ENCODE measurements at places on chromosomes 12 and 14. TPM values are rescaled to one million over a fixed set of nuclear protein-coding genes. Genes with fewer than 3 reads are reported as not detected.

Gene TAC3
- not detected for total RNA-seq

Gene ZCCHC8
- total RNA-seq = 14.4 TPM

Gene VDR
- 19.6 TPM for total RNA-seq

Gene NKX2-1
- not detected for total RNA-seq

Gene TEP1
- total RNA-seq = 8.9 TPM

Gene CLEC4D
- total RNA-seq = not detected

Gene GPATCH2L
- 46.0 TPM for total RNA-seq

Gene ERG28
- 12.5 TPM for total RNA-seq

Gene SIX6
- total RNA-seq = not detected

Gene RDH11
- total RNA-seq = 103 TPM

Gene FLVCR2
- 1.8 TPM for total RNA-seq

DNA sequence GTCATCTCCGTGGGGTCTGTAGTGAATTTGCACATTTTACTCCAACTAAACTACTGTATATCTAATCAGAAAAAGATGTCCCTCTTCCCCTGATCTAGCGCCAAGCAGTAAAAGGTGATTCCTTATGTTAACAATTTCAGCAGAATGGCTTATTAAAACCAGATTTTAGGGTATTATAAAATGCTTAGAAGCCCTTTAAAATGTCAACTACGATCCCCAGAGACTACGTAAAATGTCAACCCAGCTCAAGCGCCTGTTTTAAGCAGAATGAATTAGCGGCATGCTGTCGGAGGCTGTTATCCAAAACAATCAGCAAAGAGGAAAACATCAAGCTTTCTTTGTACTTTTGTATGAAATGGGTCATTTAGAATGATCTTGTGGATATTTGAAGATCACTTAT, 408.9 kb downstream of the SOX5 start:
- no peak for DNase-seq

DNA sequence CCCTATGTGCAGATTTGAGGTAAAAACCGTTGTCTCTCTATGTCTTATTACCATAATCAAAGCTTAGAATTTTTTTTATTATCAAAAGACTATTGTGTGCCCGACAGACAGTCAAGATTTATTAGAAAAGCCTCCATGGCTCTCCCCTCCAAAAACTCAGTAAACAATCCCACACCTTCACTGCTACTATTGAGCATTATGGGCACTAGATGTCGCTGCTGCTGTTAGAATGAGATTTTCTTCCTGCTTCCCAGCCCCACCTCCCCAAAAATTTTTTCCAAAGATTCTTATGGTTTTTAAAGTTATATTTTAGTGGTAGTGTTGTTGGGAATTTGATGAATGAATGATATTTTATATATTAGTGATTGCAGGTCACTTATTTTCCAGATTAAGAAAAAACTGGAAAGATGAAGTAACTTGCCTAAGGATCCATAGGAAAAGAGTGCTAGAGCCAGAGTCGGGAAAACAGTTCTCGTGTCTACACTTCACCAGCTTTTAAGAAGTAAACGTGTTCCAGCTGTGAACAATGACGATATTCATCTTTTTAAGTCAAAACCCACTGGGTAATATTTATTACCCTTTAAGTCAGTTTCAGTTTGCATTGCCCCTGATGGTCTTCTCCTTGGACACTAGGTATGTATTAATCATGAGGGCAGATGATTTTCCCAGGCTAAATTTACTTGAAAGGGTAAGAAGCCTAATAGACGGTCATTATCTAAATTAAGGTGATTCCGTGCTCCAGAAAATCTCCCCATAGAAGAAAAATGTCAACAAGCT, 12.2 kb upstream of the FOXG1 start:
- peak; percentile 78 for DNase-seq

DNA sequence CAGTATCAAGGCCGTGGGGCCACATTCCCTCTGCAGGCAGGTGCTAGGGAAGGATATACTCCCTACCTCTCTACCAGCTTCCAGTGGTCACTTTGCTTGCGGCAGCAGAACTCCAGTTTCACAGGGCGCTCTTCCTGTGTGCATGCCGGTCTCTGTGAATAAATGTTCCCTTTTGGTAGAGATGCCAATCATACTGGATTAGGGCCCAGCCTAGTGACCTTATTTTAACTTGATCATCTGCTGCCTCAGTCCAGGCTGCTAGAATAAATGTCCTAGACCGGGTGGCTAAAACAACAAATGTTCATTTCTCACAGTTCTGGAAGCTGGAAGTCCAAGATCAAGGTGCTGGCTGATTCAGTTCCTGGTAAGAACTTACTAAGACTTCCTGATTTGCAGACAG, 198.8 kb upstream of the TMEM132C start:
- DNase-seq = no peak

GRCh38 chr12:53624956-53625355, 1.2 kb downstream of the ATF7 start:
- no peak for DNase-seq

- DNase-seq = peak; percentile 9
These were observed 292.7 kb downstream of the LRFN5 start for GRCh38 chr14:41899416-41899815.

- DNase-seq = no peak
These were observed 12.9 kb upstream of the SLC24A4 start for GRCh38 chr14:92309968-92310530.

- no peak for DNase-seq
These were observed 241.6 kb downstream of the LRIG3 start for GRCh38 chr12:58678753-58679152.

- DNase-seq = peak; percentile 70
These were observed 13.5 kb downstream of the PTGER2 start for GRCh38 chr14:52327374-52328226.

- DNase-seq = no peak
These were observed 397.5 kb upstream of the GARIN6 start for GRCh38 chr12:99250091-99250490.

GRCh38 chr14:74838166-74838565, 37.8 kb downstream of the PROX2 start:
- DNase-seq = no peak

DNA sequence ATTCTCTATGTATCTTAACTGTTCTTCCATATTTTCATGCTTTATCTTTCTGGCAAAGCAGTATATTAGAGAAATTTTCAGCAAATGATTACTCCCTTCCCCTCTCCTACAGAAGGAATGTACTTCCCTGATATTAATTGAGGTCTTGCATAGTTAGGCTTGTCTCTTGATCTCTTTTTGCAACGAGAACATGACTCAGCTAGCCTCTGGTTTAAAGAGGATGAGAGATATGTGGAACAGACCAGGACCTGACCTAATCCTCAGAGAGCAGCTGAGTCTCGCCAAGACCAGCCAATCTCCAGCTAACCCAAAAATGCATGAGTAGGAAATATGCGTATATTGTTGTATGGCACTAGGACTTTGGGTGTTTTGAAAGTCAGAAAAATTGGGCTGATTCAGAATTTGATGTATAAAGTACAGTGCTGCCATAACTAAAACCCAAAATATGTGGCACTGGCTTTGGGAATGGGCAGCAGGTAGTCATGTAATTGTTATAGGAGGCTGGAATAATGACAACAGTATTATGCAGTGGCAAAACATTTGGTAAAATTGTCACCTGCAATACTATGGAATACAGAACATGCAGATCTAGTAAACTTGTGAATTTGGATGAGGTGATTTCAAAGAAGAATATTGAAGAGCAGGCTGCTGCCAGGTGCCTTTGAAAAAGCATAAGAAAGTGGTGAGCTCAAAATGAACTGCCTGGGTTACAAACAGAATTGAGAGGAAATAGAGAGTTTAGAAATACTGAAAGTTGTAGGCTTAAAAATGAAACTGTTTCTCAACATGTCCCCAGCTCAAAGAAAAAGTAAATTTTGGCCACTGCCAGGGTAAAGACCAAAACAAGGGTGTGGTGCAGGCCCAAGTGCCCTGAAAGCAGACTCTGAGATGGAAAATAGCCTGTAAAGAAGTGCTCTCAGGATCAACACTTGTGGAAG, 9.3 kb upstream of the USP15 start:
- no peak for DNase-seq

GRCh38 chr12:66077542-66077941, 53.0 kb downstream of the LLPH start:
- DNase-seq = no peak

- DNase-seq = peak; percentile 99
These were observed at the start of gene PAX9 for GRCh38 chr14:36661506-36662257. Gene PAX9 (plus strand): TSS chr14:36661860. CDS start chr14:36662090, 230 bp downstream.

DNA sequence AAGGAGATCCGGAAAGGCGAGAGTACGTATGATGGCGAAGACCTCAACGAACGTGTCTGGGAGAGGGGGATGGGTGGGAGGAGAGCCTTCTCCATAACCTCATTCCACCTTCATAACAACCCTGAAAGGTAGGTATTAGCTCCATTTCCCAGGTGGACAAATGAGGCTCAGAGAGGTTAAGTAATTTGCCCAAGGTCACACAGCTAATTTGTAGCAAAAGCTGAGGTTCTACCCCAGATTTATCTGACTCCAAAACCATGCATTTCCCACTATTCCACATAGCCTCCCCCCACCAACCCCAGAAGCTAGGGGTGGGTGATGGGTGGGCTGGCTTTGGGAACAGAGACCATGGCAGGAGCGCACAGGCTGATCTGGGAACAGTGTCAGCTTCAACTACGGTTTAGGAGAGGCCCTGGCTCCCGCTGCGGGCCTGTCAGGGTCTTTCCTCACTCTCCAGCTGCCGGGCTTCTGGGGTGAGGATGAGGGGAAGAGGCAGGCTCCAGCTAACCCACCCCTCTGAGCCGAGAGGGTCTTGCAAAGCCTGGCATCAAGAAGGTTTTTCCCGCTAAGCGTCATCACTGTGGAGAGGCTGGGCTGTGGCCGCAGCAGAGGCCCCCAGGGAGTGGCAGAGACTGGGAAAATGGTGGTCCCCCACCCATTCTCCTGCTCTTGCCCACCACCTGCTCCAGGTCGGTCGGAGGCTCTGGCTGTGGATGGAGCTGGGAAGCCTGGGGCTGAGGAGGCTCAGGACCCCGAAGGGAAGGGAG, 8.9 kb downstream of the CHGA start:
- DNase-seq = no peak

- peak; percentile 92 for DNase-seq
These were observed 41.8 kb downstream of the R3HDM2 start for GRCh38 chr12:57389033-57389432.

DNA sequence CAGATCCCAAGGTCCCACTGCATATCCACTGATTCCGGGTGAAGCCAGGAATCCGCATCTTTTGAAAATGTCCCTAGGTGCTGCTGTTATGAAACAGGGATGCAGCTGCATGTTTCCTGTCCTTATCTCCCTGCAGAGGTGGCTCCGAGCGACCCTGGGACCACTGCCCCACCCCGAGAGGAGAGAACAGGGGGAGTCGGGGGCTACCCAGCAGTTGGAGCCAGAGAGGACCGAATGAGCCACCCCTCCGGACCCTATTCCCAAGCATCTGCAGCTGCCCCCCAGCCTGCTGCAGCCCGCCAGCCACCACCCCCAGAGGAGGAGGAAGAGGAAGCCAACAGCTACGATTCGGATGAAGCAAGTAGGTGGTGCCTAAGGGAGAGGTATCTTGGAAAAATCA, 30.3 kb upstream of the OAS1 start:
- no peak for DNase-seq

DNA sequence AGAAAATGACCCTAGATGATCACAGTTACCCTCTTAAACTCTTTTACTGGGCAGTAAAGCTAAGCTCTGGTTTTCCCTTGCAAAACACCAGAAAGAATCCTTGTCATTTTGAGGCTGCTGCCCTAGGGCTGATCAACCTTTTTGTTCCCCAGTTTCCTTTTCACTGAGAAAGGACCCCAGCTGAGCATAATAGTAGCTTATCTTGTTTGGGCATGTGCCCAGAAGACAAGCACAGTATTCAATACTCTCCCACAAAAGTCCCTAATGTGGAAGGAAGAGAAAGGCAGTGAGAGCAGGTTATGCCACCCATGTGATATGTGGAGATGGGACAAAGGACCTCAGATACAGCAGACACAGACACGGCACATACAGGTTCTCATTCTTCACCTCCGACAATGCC, 332.6 kb upstream of the TMPO start:
- no peak for DNase-seq

GRCh38 chr12:121857322-121858246, 1.1 kb downstream of the HPD start:
- DNase-seq = no peak

GRCh38 chr14:50792051-50792477, 38.9 kb downstream of the NIN start:
- no peak for DNase-seq

DNA sequence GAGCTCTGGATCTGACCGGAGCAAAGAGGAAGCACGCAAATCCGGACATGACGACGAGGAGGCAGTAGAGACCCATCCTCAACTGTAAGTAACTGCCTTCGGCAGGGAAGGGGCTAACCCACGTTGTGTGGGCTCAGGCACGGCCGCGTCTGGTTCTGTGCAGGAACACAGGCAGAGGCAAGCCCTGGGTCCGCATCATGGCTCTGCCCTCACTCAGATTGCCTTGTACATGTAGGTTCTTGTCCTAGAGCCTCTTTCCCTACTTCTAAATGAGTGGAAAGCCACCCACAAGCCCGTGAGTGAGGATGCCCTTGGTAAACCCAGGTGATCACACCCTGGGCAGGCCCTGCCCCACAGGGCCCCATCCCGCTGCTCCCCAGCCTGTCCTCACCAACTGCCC, 8.9 kb upstream of the RPLP0 start:
- DNase-seq = no peak

DNA sequence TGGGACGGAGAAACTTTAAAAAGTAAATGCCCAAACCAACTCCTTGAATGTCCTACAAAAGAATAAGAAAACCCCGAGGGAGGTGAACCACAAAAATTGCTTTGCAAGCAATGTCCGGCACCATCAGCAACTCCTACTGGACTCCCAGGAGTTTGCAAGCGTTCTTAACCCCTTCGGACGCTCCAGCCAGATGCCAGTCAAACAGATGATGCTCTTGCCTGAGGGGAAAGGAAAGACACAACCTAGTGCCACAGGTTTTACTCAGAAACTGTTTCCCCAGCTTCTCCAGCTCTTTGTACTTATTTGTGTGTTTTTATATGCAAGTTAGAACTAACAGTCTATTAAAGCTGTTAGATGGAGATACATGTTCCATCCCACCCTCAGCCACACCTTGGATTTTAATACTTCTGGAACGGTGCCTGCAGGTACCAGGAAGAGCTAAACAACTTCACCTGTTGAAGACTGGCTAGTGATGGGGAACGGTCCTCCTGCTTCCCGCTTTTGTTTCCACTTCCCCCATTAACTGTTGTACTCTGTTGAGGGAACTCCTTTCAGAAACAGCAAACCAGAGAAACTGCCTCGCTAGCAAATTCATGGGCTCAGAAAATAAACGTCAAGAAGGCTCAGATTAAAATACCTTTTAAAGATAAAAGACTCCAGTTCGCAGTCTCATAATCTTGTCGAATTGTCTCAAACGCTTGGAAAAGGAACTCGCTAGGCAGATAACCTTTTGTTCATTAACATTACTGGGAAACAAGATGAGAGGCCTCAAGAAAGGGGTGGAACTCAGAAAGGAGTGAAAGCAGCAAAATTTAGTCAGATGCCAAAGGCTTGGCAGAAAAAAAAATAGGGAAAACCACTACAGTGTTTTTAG, 1.1 kb upstream of the FERMT2 start:
- DNase-seq = peak; percentile 87

- no peak for DNase-seq
These were observed 349 bp downstream of the CDC42BPB start for GRCh38 chr14:103057028-103057371.

Data from PC-3 (cell line).